ENCODE measurements at places on chromosomes 2 and 18.

GRCh38 chr2:136796339-136796738 is 31.0 kb downstream of the THSD7B start:
- DNase-seq, result no peak

- DNase-seq, result no peak
These were observed 374.2 kb upstream of the ID2 start for GRCh38 chr2:8307606-8308180.

DNA sequence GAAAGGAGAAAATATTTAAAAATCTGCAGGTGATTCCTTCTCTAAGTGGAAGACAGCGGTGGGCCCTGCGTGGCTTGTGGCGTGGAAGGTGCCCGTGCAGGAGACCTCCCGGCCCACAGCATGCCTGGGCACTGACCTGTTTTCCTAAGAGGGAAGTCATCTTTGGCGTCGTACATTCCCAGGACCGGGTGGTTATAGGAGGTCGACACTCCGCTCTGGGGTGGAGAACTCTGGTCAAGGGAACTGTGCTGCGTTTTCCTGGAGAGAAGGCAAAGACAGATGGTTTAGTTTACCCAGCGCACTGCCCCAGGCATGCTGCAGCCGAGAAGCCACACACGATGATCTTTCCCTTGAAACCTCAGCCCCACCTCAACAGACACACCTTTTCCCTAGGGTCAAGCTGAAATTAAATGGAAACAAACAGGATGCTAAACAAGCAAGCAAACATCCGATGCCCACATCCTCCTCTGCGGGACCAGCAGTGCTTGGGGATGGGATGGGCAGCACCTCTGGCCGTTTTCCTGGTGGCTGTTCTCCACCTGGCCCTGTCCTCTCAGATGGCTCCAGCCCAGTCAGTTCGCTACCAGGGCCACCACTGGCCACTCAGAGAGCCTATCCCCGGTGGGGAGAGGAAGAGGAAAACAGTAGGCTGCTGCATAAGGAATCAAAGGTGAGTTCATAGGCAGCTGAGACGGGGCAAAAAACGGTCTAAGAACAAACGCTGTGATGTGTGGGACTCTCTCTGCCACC is 244.1 kb downstream of the HDAC4 start:
- DNase-seq, result no peak

GRCh38 chr2:179031731-179032408 is 18.1 kb downstream of the CCDC141 start:
- DNase-seq, result no peak

DNA sequence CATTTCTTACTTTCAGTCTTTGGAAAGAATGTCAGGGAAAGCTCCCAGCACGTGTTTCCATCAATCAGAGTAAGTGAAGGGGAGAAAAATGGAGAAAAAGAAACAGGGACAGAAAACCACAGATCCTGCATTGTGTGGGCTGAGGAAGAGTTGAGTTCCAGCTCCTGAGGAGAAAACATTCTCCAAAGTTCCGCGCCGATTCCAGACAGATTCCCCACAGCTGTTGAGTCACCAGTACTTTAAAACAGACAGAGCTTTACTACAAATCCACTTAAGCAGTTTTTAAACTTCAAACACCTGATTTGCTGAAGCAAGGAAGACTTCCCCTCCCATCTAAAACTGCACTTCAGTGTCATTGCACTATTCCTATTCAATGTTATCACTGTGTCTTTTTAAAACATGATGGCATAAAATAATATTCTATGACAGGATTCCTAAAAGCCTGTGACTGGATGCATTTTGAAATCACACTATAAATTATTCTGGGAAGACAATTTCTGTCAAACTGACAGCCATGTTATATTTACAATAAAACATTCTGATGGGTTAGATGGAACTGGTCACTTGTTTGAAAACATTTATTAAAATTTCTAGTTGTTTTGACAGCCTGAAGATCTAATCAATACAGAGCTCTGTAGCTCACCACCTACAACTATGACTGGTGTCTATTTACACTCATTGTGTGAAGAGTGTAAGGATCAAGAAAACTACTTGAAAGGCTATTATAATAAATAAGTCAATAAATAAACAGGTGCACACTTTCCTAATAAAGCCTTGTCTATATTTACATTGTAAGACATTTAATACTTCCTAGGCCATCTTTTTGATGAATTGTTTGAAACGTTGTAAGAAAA is 40.9 kb downstream of the TCF4 start:
- DNase-seq, result no peak

GRCh38 chr2:216664593-216665034 is 30.7 kb downstream of the IGFBP5 start:
- no peak for DNase-seq

GRCh38 chr2:16063955-16064633 is 123.7 kb downstream of the MYCN start:
- no peak for DNase-seq

DNA sequence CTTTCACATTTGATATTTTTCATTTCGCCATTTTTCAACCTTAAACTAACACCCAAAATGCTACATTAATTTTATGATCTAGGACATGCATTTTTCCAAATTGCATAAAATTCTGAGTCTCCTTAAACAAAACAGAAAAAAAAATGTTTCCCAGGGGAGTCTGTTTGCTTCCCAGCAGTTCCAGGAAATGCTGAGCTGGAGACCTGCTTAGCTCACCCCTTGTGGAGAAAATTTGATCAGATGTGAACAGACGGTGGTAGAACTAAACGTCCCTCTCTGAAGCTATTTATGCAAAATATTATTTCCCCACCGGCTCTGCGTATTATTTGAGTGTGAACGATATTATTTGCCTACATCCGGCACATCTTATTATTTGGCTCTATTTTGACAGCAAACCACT is 74.9 kb upstream of the AGAP1 start:
- no peak for DNase-seq

GRCh38 chr18:8785261-8785660 is 79.9 kb downstream of the MTCL1 start:
- DNase-seq, result no peak

DNA sequence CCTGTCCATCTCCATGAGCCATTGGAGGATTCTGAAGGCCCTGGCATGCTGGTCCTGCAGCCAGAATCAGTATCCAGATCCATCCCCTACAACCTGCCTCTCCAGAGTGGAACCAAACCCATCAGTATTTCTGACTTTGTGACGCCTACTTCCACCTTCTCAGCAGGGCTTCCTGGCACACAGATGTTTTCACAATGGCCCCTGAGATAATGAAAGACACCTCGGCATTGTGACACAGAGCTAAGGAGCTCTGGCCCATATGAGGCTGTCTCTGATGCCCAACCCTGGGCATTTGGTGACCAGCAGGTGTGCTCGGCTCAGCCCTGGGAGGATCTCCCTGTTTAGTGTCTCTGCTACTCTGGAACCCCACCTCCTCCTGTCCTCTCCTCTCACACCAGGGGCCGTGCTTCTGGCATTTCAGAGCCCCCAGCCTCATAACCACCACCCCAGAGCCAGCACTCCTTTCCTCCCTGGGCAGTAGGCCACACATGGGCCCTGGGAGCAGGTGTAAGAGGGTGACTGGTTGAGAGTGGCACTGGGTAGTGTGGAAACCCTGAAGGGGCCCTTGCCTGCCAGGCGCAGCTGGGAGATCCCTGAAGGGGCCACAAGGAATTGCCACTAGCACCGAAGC is 38.2 kb downstream of the FOSL2 start:
- no peak for DNase-seq

GRCh38 chr2:84838434-84839145 is 42.3 kb downstream of the TRABD2A start:
- DNase-seq, result no peak

DNA sequence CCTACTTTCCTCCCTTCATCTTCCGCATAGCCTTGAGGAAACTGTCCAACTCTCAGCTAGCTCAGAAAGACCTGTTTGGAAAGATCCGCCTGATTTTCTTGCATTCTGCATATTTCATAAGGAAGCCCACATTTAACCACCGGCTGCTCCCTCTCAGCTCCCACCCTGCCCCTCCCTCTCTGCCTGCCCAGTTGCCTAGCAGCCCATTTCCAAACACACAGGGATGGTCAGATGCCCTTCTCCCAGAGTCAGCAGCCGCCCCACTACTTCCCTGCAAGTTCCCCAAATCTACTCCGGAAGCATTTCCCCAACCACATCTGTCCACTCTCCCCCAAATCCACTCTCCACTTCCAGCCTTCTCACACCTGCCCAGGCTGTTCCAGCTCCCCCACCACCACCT is 96.0 kb downstream of the TNS1 start:
- DNase-seq, result no peak

DNA sequence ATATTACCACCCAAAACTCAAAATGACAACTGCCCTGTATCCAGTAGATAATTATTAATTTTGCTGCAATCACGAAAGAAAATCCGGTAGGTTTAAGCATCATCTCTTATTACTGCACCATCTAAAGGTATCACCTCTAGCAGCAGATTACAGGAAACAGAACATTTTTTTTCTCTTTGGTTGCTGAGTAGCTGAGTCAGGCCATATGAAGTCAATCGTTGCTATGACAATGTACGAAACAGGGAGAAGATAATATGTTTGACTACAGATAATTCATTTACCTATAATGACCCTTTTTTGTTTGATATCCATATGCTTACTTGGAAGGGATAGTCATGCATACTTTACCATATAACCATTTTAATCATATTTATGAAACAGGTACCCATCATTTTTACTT is 831.6 kb upstream of the CHAC2 start:
- DNase-seq, result no peak

GRCh38 chr2:147463881-147464520 is 380.8 kb upstream of the ACVR2A start:
- no peak for DNase-seq
